ENCODE measurements at places on chromosomes 6 and 20. TPM values are rescaled to one million over a fixed set of nuclear protein-coding genes. Genes with fewer than 3 reads are reported as not detected.

Gene LRRC73
- total RNA-seq = 0.22 TPM

Gene PDYN
- not detected for total RNA-seq

Gene HLA-DMB
- 5.6 TPM for total RNA-seq

Gene ABHD16A
- total RNA-seq = 50.8 TPM

Gene GRM1
- 0.09 TPM for total RNA-seq

Gene SLC22A1
- total RNA-seq = 1.2 TPM

Gene CRIP3
- total RNA-seq = 1.1 TPM

Gene TNFAIP3
- 6.6 TPM for total RNA-seq
